Ascending aorta (tissue), 2 donors: ENCODE measurements at places on chromosomes 2 and 18. TPM values are rescaled to one million over a fixed set of nuclear protein-coding genes. Genes with fewer than 3 reads are reported as not detected.

GRCh38 chr18:70418546-70419311 lies 129.9 kb downstream of the SOCS6 start:
- no peak overlapping the region for H3K4me3 ChIP-seq
- H3K27me3 ChIP-seq: no peaks in the 10 kb centered on the region
- no peak overlapping the region for H3K27ac ChIP-seq
- H3K36me3 ChIP-seq: no peaks in the 10 kb centered on the region
- H3K4me1 ChIP-seq: peaks cover 14% of the 10 kb centered on the region

SCTR gene
- not detected for total RNA-seq

ASB18 gene
- total RNA-seq: not detected

GRCh38 chr2:237904831-237905599 lies 45.6 kb downstream of the RAMP1 start:
- peak overlapping the region; percentile 99 for H3K27ac ChIP-seq
- H3K27me3 ChIP-seq: no peaks in the 10 kb centered on the region
- H3K4me3 ChIP-seq: no peak overlapping the region
- DNase-seq: peak; percentile 64
- H3K4me1 ChIP-seq: peaks cover 11% of the 10 kb centered on the region

- no peaks in the 10 kb centered on the region for H3K36me3 ChIP-seq
- H3K27ac ChIP-seq: no peak overlapping the region
- no peaks in the 10 kb centered on the region for H3K27me3 ChIP-seq
- H3K4me3 ChIP-seq: no peak overlapping the region
Measured at GRCh38 chr2:85447222-85447585, 28.7 kb downstream of the SH2D6 start.

- H3K36me3 ChIP-seq: no peaks in the 10 kb centered on the region
- H3K4me3 ChIP-seq: no peak overlapping the region
- no peaks in the 10 kb centered on the region for H3K27me3 ChIP-seq
- no peak for DNase-seq
- no peak overlapping the region for H3K27ac ChIP-seq
Measured at GRCh38 chr2:101802329-101802728, 104.8 kb downstream of the MAP4K4 start.

DNA sequence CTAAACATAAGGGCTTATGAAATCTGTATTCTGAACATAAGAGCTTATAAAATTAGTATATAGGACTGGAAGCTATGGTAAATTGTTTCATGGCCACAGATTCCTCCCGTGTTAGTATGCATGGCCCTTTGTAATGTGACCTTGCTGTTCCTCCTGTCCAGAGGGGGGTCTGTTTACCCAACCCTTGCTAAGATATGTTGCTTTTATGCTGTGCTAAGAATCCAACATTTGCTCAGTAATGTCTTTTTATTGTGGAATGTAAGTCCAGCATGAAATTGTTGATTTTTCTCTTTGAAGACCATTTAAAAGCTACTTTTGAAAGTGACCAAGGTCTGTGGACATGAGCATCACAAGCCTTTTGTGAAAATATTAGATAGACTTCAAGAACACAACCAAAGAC lies 485.4 kb downstream of the PARD3B start:
- H3K27me3 ChIP-seq: no peaks in the 10 kb centered on the region
- H3K27ac ChIP-seq: no peak overlapping the region
- H3K36me3 ChIP-seq: no peaks in the 10 kb centered on the region
- peaks cover 1% of the 10 kb centered on the region for H3K4me1 ChIP-seq
- DNase-seq: no peak
- H3K4me3 ChIP-seq: no peak overlapping the region

GRCh38 chr2:222362336-222362735 lies 62.0 kb upstream of the SGPP2 start:
- no peak overlapping the region for H3K4me3 ChIP-seq
- no peaks in the 10 kb centered on the region for H3K36me3 ChIP-seq
- no peaks in the 10 kb centered on the region for H3K27me3 ChIP-seq
- H3K4me1 ChIP-seq: no peaks in the 10 kb centered on the region
- no peak for DNase-seq

GRCh38 chr2:189300916-189301315 lies 121.4 kb upstream of the COL5A2 start:
- no peak for DNase-seq
- no peaks in the 10 kb centered on the region for H3K36me3 ChIP-seq
- H3K27me3 ChIP-seq: no peaks in the 10 kb centered on the region
- H3K27ac ChIP-seq: no peak overlapping the region

- H3K4me1 ChIP-seq: no peaks in the 10 kb centered on the region
- H3K27me3 ChIP-seq: no peaks in the 10 kb centered on the region
- DNase-seq: no peak
- H3K27ac ChIP-seq: no peak overlapping the region
- no peak overlapping the region for H3K4me3 ChIP-seq
- H3K36me3 ChIP-seq: no peaks in the 10 kb centered on the region
Measured at GRCh38 chr2:151114874-151115273, 146.8 kb downstream of the RBM43 start.

- DNase-seq: no peak
- no peak overlapping the region for H3K4me3 ChIP-seq
- no peaks in the 10 kb centered on the region for H3K4me1 ChIP-seq
Measured at GRCh38 chr2:16726577-16726976, 60.9 kb upstream of the CYRIA start.

DNA sequence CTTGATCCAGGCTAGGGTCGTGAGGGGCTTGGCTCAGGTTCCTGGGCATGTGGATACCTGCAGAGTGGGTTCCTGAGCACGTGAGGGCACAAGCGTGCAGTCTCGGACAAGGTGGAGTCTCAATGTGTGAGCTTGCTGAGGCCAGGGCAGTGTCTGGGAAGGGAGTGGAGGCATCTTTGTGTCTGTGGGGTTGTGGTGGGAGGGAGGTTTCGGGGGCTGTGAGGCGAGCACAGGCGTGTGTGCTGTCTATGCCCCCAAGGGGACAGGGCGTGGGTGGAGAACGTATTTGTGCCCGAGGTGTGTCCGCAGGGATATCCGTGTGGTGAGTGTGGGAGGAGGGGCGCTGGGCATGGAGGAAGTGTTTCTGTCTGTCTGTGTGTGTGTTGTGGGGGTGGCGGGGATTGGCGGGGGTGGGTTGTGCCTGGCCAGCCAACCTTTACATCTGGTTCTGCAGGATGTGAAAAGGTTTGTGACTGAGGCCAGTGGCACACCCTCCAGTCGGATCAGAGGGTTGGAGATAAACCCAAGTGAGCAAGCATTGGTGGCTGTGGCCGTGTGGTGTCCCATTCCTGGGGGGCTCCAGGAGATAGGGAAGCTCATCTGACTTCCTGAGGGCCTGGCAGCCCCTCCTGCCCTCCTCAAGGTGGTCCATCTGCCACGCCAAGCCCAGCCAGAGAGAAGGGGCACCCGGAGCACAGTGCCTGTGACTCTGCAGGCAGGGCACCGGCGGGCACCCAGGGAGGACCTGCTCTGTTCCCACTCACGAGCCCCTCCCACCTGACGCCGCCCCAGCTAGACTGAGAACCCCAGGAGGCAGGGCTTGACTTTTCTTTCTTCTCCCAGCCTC lies 57.1 kb downstream of the ZFP36L2 start:
- no peak for DNase-seq
- peaks cover 6% of the 10 kb centered on the region for H3K4me1 ChIP-seq
- no peaks in the 10 kb centered on the region for H3K27me3 ChIP-seq
- H3K4me3 ChIP-seq: no peak overlapping the region
- no peak overlapping the region for H3K27ac ChIP-seq

GRCh38 chr2:28904802-28905457 lies 10.5 kb downstream of the WDR43 start:
- no peaks in the 10 kb centered on the region for H3K27me3 ChIP-seq
- peaks cover 56% of the 10 kb centered on the region for H3K36me3 ChIP-seq
- H3K27ac ChIP-seq: no peak overlapping the region
- no peak overlapping the region for H3K4me3 ChIP-seq

C1QL2 gene
- 11.6 TPM for total RNA-seq

- no peaks in the 10 kb centered on the region for H3K4me1 ChIP-seq
- no peak overlapping the region for H3K27ac ChIP-seq
- H3K27me3 ChIP-seq: no peaks in the 10 kb centered on the region
- no peaks in the 10 kb centered on the region for H3K36me3 ChIP-seq
- no peak overlapping the region for H3K4me3 ChIP-seq
Measured at GRCh38 chr2:140384946-140385345, 1604.8 kb upstream of the NXPH2 start.

POTEF gene
- not detected for total RNA-seq
